Activated CD8-positive, alpha-beta T cell treated with anti-CD3 and anti-CD28 coated beads for 36 hours (primary cell): ENCODE measurements at places on chromosomes 11 and 22. TPM values are rescaled to one million over a fixed set of nuclear protein-coding genes. Genes with fewer than 3 reads are reported as not detected.

The ESAM gene
- 0.65 TPM for total RNA-seq

- no peak overlapping the region for H3K4me3 ChIP-seq
- H3K27ac ChIP-seq: no peak overlapping the region
- no peak for DNase-seq
- no peaks in the 10 kb centered on the region for H3K4me1 ChIP-seq
Observed at GRCh38 chr11:112922606-112923005, 38.6 kb upstream of the NCAM1 start.

DNA sequence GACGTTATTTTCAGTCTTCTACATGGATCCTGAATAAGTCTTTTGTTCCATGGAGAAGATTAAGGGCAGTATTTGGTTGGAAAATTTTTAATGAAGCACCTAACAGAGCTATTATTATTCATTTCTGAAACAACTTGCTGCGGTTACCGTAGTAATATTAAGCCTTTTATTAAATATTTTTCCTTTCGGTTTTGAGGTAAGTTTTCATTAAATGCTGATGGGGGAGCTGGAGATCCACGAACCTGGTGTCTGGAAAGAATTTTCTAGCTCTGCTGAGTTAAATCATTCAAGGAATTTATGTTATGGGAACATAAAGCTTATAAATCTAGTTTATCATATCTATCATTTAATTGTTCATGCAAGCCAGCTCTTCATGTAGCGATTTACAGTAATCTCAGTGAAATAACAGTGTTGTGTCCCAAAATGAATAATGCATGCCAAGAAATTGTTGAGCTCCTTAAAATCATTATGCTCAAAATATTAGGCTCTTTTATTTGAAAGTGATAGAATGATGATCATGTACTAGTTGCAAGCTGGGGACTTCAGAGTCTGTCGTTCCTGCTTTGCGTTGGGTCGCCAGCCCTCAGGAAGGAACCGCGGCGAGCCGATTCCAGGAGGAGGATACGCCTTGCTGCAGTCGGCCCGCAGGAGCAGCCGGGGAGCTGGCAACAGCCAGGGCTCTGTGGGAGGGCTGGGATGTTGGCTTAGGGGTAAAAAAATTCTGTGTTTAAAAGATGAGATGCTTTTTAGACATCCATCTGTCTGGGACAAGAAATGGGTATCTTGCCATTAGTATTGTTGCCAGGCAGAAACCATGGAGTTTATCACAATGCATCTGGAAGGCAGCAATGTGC is 83.1 kb downstream of the TBC1D22A start:
- H3K27ac ChIP-seq: no peak overlapping the region
- H3K27me3 ChIP-seq: no peaks in the 10 kb centered on the region
- peaks cover 22% of the 10 kb centered on the region for H3K36me3 ChIP-seq
- peaks cover 30% of the 10 kb centered on the region for H3K4me1 ChIP-seq
- no peak for DNase-seq

- no peaks in the 10 kb centered on the region for H3K4me1 ChIP-seq
- no peaks in the 10 kb centered on the region for H3K27me3 ChIP-seq
- H3K4me3 ChIP-seq: no peak overlapping the region
- no peak for DNase-seq
- no peak overlapping the region for H3K27ac ChIP-seq
Observed at GRCh38 chr11:118059246-118059940, 17.5 kb upstream of the TMPRSS4 start.

DNA sequence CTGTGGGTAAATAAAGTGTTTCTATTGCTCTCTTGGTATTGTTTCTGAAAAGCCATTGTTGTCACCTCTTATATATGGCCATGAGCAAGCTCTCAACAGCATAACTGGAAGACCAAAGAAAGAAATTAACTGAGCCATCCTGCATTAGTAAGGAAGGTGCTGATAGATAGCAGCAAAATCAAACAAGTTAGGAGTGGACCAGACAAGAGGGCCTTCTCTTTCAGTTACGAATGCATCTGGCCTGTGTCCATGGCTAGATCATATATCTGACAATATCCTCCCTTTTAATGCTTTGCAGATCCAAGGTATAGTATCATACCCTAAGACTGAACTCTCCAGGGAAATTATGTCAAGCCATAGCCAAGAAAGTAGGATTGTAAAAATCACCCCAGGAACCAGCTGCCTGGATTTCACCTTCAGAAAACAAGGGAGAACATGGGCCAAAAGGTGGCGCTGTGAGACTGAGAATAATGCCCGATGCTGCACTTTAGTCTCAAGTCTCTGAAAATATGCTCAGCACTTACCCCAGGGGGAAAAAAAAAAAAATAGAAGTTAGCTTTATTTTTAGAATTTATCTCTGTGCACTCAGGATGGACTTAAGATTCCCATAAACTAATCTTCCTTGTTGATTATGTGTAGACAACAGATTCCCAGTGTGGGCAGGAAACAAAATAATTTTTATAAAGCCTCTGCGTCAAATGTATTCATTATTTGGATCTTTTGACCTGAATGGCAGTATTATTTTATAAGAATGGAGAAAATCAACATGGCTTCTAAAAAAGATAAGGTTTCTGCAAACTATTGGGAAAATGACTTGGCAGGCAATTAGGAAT is 415.1 kb downstream of the ETS1 start:
- no peak overlapping the region for H3K27ac ChIP-seq
- H3K4me3 ChIP-seq: no peak overlapping the region
- no peaks in the 10 kb centered on the region for H3K27me3 ChIP-seq
